ENCODE measurements at places on chromosomes 3 and 15. TPM values are rescaled to one million over a fixed set of nuclear protein-coding genes. Genes with fewer than 3 reads are reported as not detected.

Gene KCNMB3
- total RNA-seq, result 0.52 TPM

Gene CLDN11
- 0.18 TPM for total RNA-seq

Gene CHRFAM7A
- 2.1 TPM for total RNA-seq

Gene EOGT
- 18.1 TPM for total RNA-seq

Gene CFAP20DC
- 1.6 TPM for total RNA-seq

Gene SGO1
- 20.8 TPM for total RNA-seq

Gene DUOXA1
- not detected for total RNA-seq

- H3K36me3 ChIP-seq, result no peaks in the 10 kb centered on the region
- no peak overlapping the region for H3K27ac ChIP-seq
Observed at GRCh38 chr3:127637971-127638370, 9.0 kb downstream of the PODXL2 start.

DNA sequence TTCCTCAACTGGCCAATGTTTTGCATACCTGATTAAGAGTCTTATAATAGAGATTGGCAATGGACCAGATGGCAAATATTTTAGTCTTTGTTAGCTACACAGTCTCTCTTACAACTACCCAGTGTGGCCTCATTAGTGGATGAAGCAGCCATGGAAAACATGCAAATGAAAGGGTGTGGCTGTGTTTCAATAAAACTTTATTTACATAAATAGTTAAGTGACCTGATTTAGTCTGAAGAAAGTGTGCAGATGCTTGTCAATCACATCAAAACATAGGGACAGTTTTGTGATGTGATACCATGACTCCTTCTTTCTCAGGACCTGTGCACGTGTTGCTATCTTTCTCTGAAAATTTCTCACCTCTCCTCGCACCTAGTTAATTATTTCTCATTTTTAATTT, 309.8 kb upstream of the GRM7 start:
- H3K36me3 ChIP-seq, result no peaks in the 10 kb centered on the region
- no peak overlapping the region for H3K4me3 ChIP-seq
- DNase-seq, result no peak
- H3K27me3 ChIP-seq, result no peaks in the 10 kb centered on the region

DNA sequence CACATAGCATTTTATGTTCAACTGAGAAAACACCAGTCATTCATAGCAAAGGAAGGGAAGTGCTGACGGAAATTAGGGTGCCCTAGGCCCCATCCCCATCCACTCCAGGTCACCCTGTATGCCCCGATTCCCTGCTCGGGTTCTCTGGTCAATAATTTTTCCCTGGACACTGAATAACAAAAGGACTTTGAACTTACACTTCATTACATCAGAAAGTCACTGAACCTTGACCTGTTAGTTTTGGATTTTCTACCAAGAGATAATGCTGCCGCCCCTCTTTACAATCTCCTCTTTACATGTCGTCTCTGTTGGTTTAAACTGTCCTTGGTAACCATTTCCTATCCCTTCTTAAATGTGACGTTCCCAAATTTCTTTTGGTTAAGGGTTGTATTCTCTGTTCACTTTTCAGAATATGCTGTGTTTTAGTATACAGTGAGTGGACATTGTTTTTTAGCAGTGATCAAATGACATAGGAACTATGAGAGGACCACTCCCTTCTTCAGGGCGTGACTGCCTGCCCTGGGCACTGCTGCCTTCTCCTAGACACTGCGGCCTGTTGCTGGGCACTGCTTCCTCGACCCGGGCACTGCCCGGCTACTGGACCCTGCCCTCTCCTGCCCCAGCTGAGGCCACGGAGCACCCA, 13.6 kb upstream of the AHSG start:
- DNase-seq, result no peak
- H3K36me3 ChIP-seq, result no peaks in the 10 kb centered on the region
- peaks cover 13% of the 10 kb centered on the region for H3K27me3 ChIP-seq
- H3K4me3 ChIP-seq, result no peak overlapping the region
- H3K27ac ChIP-seq, result no peak overlapping the region

- DNase-seq, result no peak
- no peaks in the 10 kb centered on the region for H3K36me3 ChIP-seq
- no peak overlapping the region for H3K4me3 ChIP-seq
Observed at GRCh38 chr15:71083349-71083748, 31.9 kb upstream of the THSD4 start.

DNA sequence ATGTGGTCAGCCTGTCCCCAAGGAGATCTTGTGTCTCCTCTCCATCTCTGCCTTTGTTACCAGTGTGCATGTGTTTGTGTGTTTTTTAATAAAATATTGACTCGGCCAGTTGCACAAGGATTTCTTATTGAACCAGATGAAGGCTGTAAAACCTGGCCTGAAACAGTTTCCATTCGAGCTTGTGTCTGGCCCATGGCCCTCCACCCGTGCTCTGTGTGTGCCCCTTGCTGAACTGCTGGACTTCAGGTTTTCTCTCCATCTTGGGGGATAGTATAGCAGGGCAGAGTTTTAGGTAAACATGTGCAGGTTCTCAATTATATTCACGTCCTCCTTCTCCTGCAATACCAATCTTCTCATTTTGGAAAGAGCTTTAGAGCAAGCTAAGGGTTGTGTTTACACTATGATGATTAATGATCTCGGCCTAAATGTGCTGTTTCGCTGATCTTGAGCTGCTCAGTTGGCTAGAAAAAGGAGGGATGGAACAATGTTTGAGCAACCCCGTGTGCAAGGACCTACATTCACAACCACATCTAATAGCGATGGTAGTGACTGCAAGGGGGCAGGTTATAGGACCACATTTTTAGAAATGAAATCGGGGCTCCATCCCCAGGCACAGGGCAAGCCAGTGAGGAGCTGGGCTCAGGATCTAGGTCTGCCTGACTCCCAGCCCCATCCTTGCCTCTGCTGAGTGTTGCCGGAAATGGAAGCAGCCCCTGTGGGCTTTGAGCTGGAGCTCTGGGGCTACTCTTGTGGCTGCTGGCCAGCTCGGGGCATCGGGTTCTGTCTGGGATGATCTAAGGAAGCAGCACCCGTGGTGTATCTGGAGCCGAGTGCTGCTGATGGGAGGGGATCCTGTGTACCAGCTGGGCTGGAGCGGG, 47.7 kb downstream of the CMTM6 start:
- no peak for DNase-seq
- peaks cover 38% of the 10 kb centered on the region for H3K4me1 ChIP-seq
- no peak overlapping the region for H3K4me3 ChIP-seq
- peak overlapping the region; percentile 62 for H3K27ac ChIP-seq
- H3K27me3 ChIP-seq, result no peaks in the 10 kb centered on the region

DNA sequence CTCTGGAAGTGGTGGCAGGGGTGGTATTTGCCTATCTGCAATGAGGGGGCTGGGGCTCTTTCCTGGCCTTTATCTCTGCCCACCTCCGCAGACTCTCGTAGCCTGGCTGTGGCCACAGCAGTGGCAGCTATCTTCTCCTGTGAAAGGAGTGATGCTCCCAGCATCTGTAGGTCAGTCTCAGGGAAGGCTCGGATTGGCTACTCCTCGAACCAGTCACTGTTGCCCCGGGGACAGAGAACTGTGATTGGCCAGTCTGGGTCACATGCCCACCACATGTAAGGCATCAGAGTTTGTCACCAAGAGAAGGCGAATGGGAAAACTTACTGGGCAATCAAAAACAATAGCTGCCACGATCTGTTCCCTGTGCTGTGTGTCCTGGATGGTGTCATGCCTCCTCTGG, 30.1 kb upstream of the FGD5 start:
- no peak overlapping the region for H3K27ac ChIP-seq
- peaks cover 1% of the 10 kb centered on the region for H3K27me3 ChIP-seq
- no peaks in the 10 kb centered on the region for H3K4me1 ChIP-seq
- H3K36me3 ChIP-seq, result no peaks in the 10 kb centered on the region
- no peak overlapping the region for H3K4me3 ChIP-seq
- no peak for DNase-seq

- no peak overlapping the region for H3K27ac ChIP-seq
- H3K4me3 ChIP-seq, result no peak overlapping the region
- no peaks in the 10 kb centered on the region for H3K4me1 ChIP-seq
- no peaks in the 10 kb centered on the region for H3K36me3 ChIP-seq
- DNase-seq, result no peak
Observed at GRCh38 chr15:92527197-92527596, 128.4 kb downstream of the FAM174B start.

GRCh38 chr3:32148351-32148750, 41.9 kb downstream of the GPD1L start:
- no peak overlapping the region for H3K4me3 ChIP-seq
- no peaks in the 10 kb centered on the region for H3K27me3 ChIP-seq
- H3K4me1 ChIP-seq, result peaks cover 2% of the 10 kb centered on the region
- H3K36me3 ChIP-seq, result peaks cover 35% of the 10 kb centered on the region
- DNase-seq, result no peak

- no peak for DNase-seq
- H3K4me1 ChIP-seq, result no peaks in the 10 kb centered on the region
- no peak overlapping the region for H3K4me3 ChIP-seq
- H3K27ac ChIP-seq, result no peak overlapping the region
- H3K27me3 ChIP-seq, result peaks cover 4% of the 10 kb centered on the region
Observed at GRCh38 chr3:113153499-113154107, 57.8 kb upstream of the BOC start.

DNA sequence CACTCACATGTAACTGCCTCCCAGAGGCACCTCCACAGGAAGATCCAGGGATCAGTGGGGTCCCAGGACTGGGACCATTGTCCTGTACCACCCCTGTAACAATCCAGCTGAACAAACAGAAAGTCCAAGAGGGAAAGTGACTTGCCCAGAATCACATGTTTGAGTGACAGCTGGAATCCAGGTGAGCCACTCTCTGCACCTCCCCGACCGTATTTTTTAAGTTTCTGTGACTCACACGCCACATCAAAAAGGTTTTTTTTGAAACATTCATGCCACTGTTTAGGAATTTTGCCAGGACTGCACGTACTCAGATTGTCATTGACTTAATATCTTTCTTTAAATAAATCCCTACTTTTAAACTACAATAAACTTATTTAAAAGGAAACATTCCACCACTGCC, 9.8 kb upstream of the SLC6A1 start:
- H3K36me3 ChIP-seq, result no peaks in the 10 kb centered on the region
- H3K27ac ChIP-seq, result no peak overlapping the region
- H3K27me3 ChIP-seq, result peaks cover 8% of the 10 kb centered on the region
- DNase-seq, result no peak

GRCh38 chr3:50189274-50189673, 2.1 kb upstream of the GNAT1 start:
- DNase-seq, result peak; percentile 24
- H3K36me3 ChIP-seq, result no peaks in the 10 kb centered on the region
- no peak overlapping the region for H3K4me3 ChIP-seq
- H3K4me1 ChIP-seq, result peaks cover 2% of the 10 kb centered on the region

DNA sequence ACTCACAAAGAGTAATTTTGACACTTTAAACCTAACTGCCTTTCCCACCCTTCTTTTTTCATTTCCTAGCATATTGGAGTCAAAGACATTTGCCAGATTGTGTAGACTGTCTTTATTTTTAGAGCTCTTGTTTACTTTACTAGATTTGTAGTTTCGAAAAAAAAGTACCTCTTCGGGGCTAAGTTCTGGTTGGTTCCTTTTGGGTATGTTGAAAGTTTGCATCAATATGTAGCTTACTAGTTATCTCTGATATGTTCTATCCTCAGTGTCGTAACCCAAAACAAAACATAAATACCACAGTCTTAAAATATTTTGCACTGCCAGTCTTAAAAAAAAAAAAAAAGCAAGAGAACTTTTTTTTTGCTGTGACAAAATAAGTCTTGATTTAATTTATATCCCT, 52.2 kb downstream of the REC114 start:
- no peak overlapping the region for H3K4me3 ChIP-seq
- no peaks in the 10 kb centered on the region for H3K4me1 ChIP-seq
- H3K27me3 ChIP-seq, result peaks cover 25% of the 10 kb centered on the region
- no peak overlapping the region for H3K27ac ChIP-seq
- no peak for DNase-seq

GRCh38 chr3:194785315-194785714, 99.6 kb downstream of the FAM43A start:
- no peak overlapping the region for H3K4me3 ChIP-seq
- H3K36me3 ChIP-seq, result no peaks in the 10 kb centered on the region
- H3K27me3 ChIP-seq, result no peaks in the 10 kb centered on the region
- no peak for DNase-seq
- H3K27ac ChIP-seq, result no peak overlapping the region
- no peaks in the 10 kb centered on the region for H3K4me1 ChIP-seq

DNA sequence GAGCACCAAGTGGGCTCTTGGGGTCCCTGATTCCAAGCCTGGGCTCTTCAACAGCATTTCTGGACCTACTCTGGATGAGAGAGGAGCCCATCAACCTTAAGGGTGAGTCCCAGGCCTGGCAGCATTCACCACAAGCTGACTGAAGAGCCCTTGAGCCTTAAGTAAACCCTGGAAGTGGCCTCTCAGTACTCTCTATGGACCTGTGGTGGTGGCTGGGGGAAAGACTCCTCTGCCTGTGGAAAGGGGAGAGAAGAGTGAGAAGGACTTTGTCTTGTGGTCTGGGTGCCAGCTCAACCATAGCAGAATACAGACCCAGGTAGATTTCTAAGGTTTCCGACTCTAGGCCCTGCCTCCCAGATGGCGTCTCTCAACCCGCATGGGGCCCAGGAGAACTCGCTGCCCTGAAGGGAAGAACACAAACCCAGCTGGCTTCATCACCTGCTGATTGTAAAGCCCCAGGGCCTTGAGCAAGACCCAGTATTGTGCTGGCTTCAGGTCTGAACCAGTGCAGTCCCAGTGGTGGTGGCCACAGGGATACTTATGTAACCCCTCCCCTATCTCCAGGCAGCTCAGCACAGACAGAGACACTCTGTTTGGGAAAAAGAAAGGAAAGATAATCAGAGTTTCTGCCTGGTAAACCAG, 71.4 kb downstream of the TFDP2 start:
- H3K4me3 ChIP-seq, result no peak overlapping the region
- no peak overlapping the region for H3K27ac ChIP-seq
- H3K4me1 ChIP-seq, result no peaks in the 10 kb centered on the region
- DNase-seq, result no peak
- H3K27me3 ChIP-seq, result no peaks in the 10 kb centered on the region

Measured in activated T-helper 2 cell treated with anti-CD3 and anti-CD28 coated beads, Interferon-gamma antibody, Interleukin-2, Interleukin-4, amounts not matched to agents 10 μg/mL and 5 μg/mL and 100 μg/mL, durations not matched to agents 14 hours and 24 hours and 36 hours (primary cell).